ENCODE measurements at places on chromosomes 2 and 18.

GRCh38 chr2:425243-425642 lies 137.4 kb upstream of the ALKAL2 start:
- DNase-seq = no peak

- DNase-seq = no peak
Measured at GRCh38 chr18:34857320-34857719, 147.2 kb downstream of the DTNA start.

DNA sequence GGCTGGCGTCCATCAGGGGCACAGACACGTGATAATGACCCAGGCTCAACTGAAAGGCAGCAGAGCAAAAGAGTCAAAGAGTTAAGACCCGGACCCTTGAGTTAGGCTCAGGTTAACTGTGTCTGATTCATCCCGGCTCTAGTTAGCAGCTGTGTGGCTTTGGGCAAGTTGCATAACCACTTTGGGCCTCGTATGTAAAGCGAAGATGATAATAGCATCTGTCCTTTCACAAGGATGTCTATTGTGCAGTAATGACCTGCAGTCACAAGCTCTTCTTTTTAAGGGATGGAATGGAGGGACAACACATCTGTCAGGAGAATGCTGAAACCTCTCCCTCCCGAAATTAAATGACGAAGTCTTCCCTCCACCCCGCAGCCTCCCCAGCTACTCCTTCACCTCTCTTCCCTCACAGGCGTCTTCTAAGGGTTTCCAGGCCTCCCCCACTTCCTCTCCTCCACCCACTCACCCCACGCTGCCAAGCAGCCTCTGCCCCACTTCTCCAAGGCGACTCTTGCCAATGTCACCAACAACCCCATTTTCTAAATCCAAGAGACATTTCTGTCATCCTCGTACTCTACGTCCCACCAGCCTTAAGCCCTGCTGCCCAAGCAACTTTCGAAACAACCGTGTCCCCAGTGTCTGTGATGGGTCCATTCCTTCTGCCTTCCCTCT lies 135.1 kb upstream of the ID2 start:
- no peak for DNase-seq

GRCh38 chr2:223786943-223787342 lies 50.4 kb downstream of the AP1S3 start:
- no peak for DNase-seq

DNA sequence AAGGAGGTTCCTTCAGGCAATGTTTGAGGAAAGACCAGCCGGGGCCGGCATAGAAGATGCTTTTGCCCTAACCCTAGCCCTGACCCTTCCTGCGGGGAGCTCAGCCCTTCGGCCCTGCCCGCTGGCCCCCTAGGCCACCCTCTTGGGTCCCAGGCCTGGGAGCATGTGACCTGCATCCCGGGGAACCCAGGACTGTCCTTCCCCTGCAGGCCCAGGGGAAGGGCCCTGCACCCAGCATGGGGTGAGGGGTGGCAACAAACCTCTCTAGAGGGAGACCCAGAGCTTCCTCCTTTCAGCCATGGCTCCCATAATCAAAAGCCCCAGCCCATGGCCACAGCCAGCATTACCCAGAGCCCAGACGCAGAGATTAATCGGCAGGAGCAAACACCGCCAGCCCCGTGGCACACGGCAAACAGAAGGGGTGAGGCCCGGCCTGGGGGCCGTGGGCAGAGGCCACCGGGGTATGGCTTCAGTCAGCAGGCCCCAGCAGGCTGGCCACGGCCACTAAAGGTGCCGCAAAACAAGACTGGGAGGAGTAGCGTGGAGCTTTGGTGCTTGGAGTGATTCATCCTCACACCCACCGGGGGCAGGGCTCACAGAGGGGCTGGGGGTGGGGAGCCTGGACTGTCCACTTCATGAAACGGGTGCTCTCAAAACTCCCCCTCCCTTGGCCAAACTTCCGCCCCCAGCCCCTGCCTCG lies 61.6 kb upstream of the HPCAL1 start:
- no peak for DNase-seq

- no peak for DNase-seq
Measured at GRCh38 chr2:69509011-69509749, 71.9 kb upstream of the NFU1 start.

DNA sequence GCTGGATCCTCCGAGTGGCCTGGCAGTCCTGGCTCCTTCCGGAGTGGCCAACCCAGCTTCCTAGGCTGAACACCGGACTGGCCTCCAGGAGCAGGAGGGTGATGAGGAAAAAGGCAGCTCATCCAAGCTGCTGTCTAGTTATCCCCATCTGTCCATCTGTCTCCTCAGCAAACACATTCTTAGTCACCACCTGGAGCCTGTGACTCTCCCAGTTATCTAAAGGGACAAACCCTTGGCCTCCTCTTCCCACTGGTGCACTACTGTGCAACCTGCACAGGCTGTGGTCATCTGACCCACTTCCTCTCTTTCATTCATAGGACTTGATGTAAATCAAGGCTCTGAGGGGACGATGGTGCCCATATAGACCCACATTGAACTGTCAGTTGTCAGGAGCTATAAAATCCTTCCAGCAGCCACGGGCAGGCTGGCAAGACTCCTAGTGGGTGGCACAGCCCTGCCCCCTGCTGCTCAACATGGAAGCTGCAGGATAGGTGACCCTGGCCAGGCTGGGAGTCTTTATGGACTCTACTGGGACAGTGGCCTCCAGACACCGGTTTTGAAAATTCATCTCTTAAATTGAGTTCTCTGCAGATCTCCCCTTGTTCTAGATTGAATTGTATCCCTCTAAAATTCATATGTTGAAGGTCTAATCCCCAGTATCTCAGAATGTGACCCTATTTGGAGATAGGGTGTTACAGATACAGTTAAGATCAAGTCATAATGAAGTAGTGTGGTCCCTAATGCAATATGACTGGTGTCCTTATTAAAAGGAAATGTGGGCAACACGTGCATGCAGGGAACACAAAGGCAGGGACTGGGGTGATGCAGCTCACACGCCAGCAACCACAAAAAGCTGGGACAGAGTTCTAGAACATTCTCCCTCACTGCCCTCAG lies 29.3 kb upstream of the DUSP2 start:
- DNase-seq = peak; percentile 38

DNA sequence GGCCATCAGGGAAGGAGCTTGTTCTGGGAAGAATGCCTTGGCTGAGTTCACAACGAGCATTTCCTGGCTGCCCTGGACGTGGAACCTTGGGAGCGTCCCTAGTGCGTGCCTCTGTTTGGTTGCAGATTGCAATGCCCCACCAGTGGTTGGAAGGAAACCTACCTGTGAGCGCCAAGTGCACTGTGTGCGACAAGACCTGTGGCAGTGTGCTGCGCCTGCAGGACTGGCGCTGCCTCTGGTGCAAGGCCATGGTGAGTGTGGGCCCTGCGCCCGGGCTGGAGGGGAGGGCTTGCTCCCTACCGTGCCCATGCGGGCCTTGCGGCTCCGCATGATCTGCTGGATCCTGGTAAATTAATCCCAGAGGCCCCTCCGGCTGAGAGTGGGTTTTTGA lies 81.9 kb downstream of the DGKD start:
- no peak for DNase-seq
